Transverse colon (tissue), 4 donors: ENCODE measurements at places on chromosomes 2 and 18. TPM values are rescaled to one million over a fixed set of nuclear protein-coding genes. Genes with fewer than 3 reads are reported as not detected.

GRCh38 chr2:16650287-16651249 is 15.1 kb downstream of the CYRIA start:
- H3K27me3 ChIP-seq, result no peaks in the 10 kb centered on the region
- H3K27ac ChIP-seq, result peak overlapping the region; percentile 76
- peak overlapping the region; percentile 33 for H3K4me3 ChIP-seq
- H3K4me1 ChIP-seq, result peaks cover 16% of the 10 kb centered on the region
- H3K36me3 ChIP-seq, result no peaks in the 10 kb centered on the region
- no peak for DNase-seq

DNA sequence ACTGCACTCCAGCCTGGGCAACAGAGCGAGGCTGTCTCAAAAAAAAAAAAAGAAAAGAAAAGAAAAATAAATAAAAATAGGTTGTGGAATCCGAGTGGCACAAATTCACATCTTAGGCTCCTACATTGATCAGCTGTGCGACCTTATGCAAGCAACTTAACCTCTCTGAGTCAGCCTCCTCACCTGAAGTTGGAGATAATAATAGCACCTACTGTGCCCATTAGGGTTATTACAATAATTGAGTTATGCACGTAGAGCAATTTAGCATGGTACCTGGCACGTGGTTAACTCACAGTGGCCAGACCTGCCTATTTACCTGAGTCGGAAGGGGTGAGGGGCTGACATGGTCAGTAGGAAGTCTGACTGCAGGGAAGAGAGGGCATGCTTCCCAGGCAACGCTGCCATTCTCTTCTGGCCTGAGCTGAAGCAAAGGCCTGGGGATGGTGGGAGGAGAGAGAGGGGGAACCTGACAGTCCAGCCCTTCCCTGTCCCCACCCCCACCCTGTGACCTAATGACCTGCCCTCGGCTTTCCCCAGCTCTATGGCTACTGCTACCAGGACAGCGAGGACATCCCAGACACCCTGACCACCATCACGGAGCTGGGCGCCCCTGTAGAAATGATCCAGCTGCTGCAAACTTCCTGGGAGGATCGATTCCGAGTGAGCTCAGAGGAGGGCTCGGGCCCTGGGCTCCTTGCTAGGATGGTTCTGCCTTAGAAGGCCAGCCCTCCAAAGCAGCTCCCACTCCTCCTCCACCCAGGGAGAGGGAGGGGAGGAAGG is 5.1 kb downstream of the PKDCC start:
- no peak for DNase-seq
- no peaks in the 10 kb centered on the region for H3K27me3 ChIP-seq
- no peak overlapping the region for H3K4me3 ChIP-seq
- peak overlapping the region; percentile 96 for H3K27ac ChIP-seq
- peaks cover 77% of the 10 kb centered on the region for H3K4me1 ChIP-seq

DNA sequence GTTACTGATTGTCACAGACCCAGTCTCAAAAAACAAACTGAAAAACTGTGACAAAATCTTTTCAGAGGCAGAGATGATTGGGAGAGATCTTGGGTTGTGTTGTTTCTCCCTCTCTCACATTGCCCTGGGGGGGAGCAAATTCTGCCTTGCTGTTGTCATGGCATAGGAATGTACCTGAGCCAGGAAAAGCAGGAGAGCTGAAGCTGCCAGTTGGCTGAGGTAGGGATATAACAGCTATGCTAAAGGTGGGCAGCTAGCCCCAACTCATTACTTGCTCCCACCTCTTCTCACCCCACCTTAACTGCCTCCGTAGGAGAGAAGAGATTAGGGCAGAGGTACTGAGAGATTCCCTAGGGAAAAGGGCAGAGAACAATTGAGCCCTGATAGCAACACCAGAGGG is 299.3 kb downstream of the OSR1 start:
- H3K36me3 ChIP-seq, result no peaks in the 10 kb centered on the region
- H3K27me3 ChIP-seq, result no peaks in the 10 kb centered on the region
- no peak overlapping the region for H3K27ac ChIP-seq

DNA sequence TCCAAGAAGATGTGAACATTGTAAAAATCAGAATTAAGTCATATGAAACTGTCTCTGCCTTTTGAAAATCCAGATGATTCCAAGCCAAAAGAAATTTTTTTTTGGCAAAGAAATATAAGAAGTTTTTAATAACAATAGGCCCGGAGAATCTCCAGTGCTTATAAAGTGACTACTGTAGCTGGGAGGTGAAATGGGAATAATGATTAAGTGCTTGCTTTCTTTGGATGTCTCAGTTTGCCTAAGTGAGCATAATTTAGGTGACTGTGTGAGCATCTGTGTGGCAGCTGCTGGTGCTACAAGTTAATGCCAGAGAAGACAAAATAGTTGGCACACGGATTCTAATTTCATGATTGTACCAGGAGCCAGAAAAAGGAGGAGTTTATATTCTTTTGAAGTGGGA is 185.0 kb downstream of the LTBP1 start:
- peak overlapping the region; percentile 87 for H3K27ac ChIP-seq
- no peaks in the 10 kb centered on the region for H3K4me1 ChIP-seq
- no peak for DNase-seq
- no peaks in the 10 kb centered on the region for H3K27me3 ChIP-seq
- no peaks in the 10 kb centered on the region for H3K36me3 ChIP-seq
- no peak overlapping the region for H3K4me3 ChIP-seq

- H3K4me3 ChIP-seq, result no peak overlapping the region
- H3K36me3 ChIP-seq, result no peaks in the 10 kb centered on the region
- no peaks in the 10 kb centered on the region for H3K27me3 ChIP-seq
- DNase-seq, result no peak
Observed at GRCh38 chr2:188965563-188965962, 8.6 kb upstream of the COL3A1 start.

DNA sequence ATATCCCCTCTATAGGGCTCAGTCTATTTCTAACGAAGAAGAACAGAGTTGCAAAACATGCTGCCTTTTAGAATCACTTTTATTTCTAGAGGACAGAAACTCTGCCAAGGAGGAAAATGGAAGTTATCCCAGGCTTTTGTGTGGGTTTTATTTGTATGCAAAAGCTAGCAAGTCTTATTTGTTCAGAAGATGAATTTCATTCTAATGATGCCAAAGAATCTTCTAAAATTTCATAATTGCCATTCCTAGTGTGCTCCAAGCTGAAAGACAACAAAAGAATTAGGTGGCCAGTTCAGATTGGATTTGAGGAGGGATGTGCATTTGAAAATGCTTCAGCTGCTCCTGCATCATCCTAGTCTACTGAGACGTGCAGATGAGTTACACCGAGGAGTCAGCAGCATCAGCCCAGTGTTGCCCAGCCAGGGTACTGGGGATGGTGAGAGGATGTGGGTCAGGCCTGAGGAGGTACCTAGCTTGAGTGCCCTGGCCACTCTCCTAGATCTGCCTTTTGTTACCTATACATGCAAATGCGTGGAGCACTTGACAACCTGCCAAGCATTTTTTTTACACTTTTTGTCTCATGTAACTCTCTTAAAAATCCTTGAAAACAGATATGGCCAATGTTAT is 80.1 kb downstream of the KCNS3 start:
- no peak overlapping the region for H3K27ac ChIP-seq
- H3K36me3 ChIP-seq, result no peaks in the 10 kb centered on the region
- no peaks in the 10 kb centered on the region for H3K27me3 ChIP-seq
- H3K4me3 ChIP-seq, result no peak overlapping the region
- no peaks in the 10 kb centered on the region for H3K4me1 ChIP-seq

DNA sequence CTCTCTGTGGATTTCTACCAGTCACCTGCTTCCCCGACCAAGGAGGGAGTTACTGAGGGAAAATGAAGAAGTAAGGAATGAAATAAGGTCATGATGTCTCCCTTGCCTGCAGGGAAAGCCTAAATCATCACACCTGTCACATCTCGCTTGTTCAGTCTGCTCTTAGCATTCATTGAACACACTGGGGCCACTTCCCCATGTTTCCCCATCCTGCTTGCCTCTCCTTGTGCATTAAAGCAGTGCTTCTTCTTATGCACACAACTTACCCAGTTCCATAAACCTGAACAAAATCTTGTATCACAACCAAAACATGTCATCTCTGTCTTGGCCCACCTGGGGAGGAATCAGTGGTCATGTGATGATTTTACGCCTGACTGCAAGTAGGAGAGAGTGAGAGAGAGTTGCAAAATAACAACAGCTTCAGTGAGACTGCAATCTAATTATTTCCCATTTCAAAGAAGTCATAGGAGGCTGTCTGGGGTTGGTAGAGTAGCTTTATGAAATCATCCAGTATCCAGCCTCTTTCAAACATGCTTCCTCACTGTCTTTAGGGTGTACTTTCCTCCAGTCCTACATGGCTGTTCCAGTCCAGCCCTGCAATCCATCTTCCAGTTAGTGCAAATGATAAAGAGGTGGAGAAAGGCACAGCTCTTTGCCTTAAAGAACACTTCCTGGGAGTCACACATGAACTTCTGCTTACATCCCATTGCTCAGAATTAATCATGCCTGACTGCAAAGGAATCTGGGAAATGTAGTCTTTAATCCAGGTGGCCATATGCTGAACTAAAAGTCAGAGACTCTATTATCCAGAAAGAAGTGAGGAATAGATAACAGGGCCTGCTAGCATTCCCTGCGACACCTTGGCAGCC is 220.1 kb downstream of the HAUS1 start:
- H3K27ac ChIP-seq, result no peak overlapping the region
- no peaks in the 10 kb centered on the region for H3K36me3 ChIP-seq
- H3K4me3 ChIP-seq, result no peak overlapping the region
- H3K4me1 ChIP-seq, result no peaks in the 10 kb centered on the region
- H3K27me3 ChIP-seq, result no peaks in the 10 kb centered on the region

Gene CYP27C1
- total RNA-seq, result 0.14 TPM

Gene PDCD1
- 0.55 TPM for total RNA-seq

Gene CELF4
- not detected for total RNA-seq
